ENCODE measurements at places on chromosomes 6 and 20. TPM values are rescaled to one million over a fixed set of nuclear protein-coding genes. Genes with fewer than 3 reads are reported as not detected.

DNA sequence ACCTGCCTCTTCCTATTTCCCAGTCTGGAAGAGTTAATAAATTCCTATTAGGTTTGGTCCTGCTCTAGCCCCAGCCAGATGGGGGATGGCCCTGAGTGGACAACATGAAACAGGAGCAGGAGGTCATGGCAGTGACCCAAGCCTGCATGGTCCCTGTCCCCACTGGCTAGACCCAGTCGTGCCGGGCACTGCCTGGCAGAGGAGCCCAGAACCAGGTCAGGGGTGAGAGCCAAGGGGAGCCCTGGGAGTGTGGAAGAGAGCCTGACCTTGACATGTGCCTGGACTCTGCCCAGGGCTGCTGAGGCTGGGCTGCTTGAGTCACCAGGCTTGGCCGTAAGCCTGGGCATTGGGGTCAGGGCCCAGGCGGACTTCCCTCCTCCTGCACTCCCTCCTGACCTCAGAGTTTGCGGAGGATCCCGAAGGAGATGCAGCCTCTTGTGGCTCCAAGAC, 3.6 kb downstream of the AVP start:
- DNase-seq, result no peak
- H3K27ac ChIP-seq, result no peak overlapping the region
- H3K27me3 ChIP-seq, result peaks cover 34% of the 10 kb centered on the region
- H3K4me3 ChIP-seq, result no peak overlapping the region

GRCh38 chr20:38151455-38151854, 13.6 kb downstream of the TGM2 start:
- no peak for DNase-seq
- peaks cover 3% of the 10 kb centered on the region for H3K27me3 ChIP-seq
- H3K36me3 ChIP-seq, result no peaks in the 10 kb centered on the region
- H3K27ac ChIP-seq, result no peak overlapping the region
- H3K4me3 ChIP-seq, result no peak overlapping the region

GRCh38 chr6:39430871-39431523, 108.5 kb upstream of the KCNK16 start:
- H3K36me3 ChIP-seq, result no peaks in the 10 kb centered on the region
- H3K27ac ChIP-seq, result no peak overlapping the region
- peaks cover 8% of the 10 kb centered on the region for H3K27me3 ChIP-seq
- H3K4me3 ChIP-seq, result no peak overlapping the region

- H3K36me3 ChIP-seq, result peaks cover 62% of the 10 kb centered on the region
Measured at GRCh38 chr20:62889871-62890270, 28.2 kb upstream of the TCFL5 start.

GRCh38 chr20:23101696-23102406, 15.7 kb upstream of the CD93 start:
- no peaks in the 10 kb centered on the region for H3K27me3 ChIP-seq
- H3K4me1 ChIP-seq, result no peaks in the 10 kb centered on the region
- no peaks in the 10 kb centered on the region for H3K36me3 ChIP-seq
- H3K4me3 ChIP-seq, result no peak overlapping the region
- DNase-seq, result no peak

- DNase-seq, result no peak
- H3K4me3 ChIP-seq, result no peak overlapping the region
Measured at GRCh38 chr6:146814148-146814750, 215.5 kb downstream of the ADGB start.

The CDSN gene
- total RNA-seq, result not detected

GRCh38 chr6:163897030-163897429, 482.5 kb downstream of the QKI start:
- peaks cover 1% of the 10 kb centered on the region for H3K27me3 ChIP-seq
- no peaks in the 10 kb centered on the region for H3K36me3 ChIP-seq
- H3K27ac ChIP-seq, result no peak overlapping the region
- H3K4me1 ChIP-seq, result no peaks in the 10 kb centered on the region

DNA sequence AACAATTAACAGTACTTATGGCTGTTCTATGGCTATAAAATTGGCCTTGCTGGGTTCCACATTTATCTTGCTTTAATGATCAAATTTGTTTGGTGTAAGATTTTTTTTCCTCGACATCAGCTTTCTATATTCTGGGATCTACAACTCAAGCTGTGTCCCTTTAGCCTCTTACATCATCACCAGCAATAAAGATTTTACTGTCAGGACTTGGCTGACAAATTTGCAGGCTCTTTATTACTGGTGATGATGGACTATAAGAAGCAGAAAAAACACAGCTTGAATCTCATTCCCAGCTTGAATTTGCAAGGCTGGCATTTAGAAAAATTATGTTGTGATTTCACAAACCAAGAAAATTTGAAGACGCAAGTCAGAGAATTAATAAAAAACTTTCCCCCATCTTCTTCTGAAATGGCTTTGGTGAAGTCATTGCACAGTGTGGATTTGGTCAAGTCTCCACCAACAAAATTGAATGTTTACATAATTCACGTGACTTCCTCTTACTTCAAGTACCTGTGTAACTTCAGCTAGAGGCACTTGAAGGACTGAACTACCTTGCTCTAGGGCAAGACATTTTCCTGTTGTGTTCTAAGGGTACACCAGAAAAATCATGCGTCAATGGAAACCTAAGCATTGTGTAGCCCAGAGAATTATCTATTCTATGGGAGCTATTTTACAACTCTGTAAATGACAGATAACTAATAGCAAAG, 175.0 kb downstream of the CBLN4 start:
- no peaks in the 10 kb centered on the region for H3K4me1 ChIP-seq
- DNase-seq, result no peak
- H3K27me3 ChIP-seq, result no peaks in the 10 kb centered on the region
- no peaks in the 10 kb centered on the region for H3K36me3 ChIP-seq
